CD4-positive, alpha-beta T cell treated with Interleukin-4 for 4 hours (primary cell): ENCODE measurements at places on chromosomes 1 and 21.

DNA sequence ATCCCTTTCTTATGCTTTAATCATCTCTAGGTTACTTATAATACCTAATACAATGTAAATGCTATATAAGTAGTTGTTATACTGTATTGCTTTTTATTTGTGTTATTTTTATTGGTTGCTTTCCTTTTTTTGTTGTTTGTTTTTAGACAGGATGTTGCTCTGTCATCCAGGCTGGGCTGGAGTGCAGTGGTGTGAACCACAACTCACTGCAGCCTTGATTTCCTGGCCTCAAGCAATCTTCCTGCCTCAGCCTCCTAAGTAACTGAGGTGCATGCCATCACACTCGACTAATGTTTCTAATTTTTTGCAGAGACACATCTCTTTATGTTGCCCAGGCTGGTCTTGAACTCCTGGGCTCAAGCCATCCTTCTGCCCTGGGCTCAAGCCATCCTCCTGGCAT, 26.9 kb downstream of the KRTAP19-8 start:
- peak; percentile 48 for DNase-seq

- no peak for DNase-seq
Measured at GRCh38 chr1:193443886-193444285, 257.5 kb upstream of the B3GALT2 start.

DNA sequence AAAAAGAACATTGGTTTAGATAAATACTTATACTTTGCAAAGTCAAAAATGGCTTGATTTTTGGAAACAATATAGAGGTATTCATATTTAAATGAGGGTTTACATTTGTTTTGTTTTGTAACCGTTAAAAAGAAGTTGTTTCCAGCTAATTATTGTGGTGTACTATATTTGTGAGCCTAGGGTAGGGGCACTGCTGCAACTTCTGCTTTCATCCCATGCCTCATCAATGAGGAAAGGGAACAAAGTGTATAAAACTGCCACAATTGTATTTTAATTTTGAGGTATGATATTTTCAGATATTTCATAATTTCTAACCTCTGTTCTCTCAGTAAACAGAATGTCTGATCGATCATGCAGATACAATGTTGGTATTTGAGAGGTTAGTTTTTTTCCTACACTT, 65.3 kb upstream of the SAMD13 start:
- DNase-seq: no peak

DNA sequence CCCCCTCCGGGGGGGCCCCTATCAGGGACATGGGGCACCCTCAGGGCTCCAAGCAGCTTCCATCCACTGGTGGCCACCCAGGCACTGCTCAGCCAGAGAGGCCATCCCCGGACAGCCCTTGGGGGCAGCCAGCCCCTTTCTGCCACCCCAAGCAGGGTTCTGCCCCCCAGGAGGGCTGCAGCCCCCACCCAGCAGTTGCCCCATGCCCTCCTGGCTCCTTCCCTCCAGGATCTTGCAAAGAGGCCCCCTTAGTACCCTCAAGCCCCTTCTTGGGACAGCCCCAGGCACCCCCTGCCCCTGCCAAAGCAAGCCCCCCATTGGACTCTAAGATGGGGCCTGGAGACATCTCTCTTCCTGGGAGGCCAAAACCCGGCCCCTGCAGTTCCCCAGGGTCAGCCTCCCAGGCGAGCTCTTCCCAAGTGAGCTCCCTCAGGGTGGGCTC, 34.9 kb downstream of the TRIM11 start:
- no peak for DNase-seq

DNA sequence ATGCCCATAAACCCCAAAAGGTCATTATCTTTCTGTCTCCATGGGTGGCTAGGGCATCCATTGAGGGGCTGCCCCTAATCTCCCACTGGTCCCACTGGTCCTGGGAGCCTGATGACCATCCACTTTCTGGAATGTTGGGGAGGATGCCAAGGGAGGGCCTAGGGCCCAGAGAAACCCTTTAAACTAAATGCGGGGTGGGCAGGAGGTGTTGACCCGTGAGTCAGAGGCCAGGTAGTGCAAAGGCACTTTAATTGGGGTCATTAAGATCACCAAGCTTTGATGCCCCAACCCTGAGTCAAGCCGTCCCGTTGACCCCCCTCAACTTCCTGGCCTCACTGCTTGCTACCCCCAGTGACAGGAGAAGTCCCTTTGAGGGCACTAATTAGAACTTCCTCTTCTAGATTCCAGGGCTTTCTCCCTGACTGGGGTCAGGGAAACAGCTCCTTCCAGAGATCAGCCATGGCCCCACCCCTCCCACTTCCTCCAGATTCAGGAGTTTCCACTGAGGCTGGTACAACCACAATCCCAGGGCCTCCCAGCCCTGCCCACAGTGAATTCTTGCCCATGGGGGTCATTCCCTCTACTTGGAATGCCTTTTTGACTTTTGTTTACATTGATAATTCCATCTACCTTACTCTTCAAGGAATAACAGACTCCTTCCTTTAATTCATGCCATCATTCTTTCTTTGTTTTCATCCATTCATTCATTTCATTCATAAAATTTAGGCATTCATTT, 15.5 kb upstream of the SERINC2 start:
- DNase-seq: no peak

- DNase-seq: no peak
Measured at GRCh38 chr1:232937741-232938375, 12.6 kb upstream of the NTPCR start.

DNA sequence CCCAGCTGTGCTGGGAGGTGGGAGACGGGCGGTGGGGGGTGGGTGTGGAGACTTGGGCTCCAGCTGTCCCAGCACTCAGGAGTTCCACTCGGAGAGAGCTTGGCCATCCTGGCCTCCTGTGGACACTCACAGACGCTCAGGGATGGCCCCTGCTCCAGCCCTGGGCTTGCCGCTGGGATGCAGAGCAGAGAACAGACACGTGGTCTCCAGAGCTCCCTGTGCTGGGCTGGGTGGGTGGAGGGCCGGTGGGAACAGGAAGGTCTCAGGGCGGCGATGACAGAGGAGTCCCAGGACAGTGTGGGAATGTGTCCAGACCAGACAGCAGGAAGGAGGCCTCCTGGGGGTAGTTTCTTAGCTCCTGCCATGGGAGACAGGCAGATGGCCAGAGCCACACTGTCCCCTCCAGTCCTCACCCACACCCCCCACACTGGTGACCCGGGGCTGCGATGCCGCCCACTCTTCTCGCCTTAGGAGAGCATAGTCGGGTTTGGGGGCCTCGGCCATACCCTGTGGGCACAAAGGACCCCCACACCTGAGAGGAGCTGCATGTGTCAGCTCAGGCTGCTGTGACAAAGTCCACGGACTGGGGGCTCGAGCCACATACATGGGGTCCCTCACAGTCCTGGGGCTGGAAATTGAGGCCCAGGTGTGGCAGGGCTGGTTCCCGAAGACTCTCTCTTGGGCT, 2.0 kb downstream of the KRTAP10-9 start:
- DNase-seq: no peak

- no peak for DNase-seq
Measured at GRCh38 chr1:19325958-19326747, 14.0 kb downstream of the SLC66A1 start.

DNA sequence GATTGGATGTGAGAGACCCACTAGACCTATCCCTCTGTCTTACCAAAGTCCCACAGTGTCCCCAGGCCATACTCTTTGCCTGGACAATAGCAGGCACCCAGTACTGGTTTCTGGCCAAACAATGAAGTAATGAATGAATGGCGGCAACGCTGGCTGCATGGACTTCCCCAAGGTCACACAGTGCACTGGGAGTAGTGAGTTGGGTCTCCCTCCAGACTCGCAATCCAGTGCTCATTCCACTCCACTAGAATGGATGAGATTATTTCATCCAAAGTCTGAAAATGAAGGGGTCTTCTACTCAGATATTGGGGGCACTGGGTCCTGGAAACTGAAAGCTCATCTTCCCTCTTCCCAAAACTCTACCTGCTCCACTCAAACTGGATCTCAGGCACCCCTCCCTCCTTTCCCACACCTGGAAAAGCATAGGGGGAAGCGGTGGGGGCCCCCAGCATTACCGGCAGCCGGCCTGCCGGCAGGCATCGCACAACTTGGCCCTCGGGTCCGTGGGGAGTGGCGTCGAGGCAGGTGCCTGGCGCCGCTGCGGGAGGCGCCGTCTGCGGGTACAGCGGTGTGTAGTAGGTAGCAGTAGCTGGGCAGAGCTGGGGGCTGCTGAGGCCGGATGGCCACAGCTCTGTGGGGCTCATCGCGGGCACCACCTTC, 816 bp downstream of the E2F2 start:
- DNase-seq: no peak

- no peak for DNase-seq
Measured at GRCh38 chr1:244896550-244896949, 32.2 kb upstream of the HNRNPU start.

DNA sequence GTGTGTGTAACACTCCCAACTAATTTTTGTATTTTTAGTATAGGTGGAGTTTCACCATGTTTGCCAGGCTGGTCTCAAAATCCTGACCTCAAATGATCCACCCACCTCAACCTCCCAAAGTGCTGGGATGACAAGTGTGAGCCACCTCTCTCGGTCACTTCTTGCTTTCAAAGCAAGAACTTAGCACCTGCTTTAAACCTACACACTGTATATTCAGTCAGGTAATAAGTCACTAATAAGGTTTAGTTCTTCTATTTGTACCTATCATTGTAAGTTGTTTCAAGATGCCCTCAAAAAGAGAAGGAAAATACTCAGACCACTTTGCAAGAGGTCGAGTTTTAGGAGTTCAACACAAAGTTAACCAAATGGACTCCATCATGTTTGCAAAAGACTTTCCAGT, 431.3 kb downstream of the MRPL39 start:
- DNase-seq: no peak

- no peak for DNase-seq
Measured at GRCh38 chr1:204968951-204969350, 74.1 kb upstream of the CNTN2 start.

DNA sequence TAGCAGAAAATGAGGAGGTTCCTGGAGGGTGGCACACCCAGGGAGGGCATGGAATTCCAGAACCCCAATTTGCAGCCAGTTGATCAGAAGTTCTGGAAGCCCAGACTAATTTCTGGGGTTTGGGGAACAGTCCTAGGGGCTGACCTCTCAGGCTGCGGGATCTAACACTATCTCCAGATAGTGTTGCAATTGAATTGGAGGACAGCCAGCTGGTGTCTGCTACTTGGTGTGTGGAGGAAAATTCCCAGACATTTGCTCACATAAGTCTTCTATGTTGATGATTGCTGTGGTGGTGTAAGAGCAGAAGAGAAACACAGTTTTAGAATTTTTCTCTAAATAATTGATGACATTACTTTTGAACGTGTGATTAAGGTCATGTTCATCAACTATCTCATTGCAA, 154.3 kb upstream of the RNPC3 start:
- DNase-seq: no peak

DNA sequence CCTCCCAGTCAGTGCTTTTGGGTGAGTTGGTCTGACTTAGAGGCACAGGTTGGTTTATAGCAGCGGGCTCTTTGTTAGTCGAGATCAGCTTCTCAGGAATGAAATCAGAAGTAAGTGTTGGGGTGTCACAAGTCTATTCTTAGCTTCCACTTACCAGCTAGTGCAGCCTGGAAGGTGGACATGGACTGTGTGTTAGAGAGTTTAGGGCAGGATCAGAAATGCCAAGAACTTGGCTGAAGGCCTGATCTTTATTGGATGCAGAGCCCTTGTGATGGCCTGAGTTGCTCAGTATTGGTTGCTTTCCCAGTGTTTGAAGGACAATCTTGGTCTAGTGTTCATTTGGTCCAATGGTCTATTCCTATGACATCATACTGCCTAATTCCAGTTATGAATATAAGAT, 377.0 kb upstream of the USP24 start:
- DNase-seq: no peak

- DNase-seq: no peak
Measured at GRCh38 chr1:10051656-10052055, 18.9 kb downstream of the UBE4B start.

DNA sequence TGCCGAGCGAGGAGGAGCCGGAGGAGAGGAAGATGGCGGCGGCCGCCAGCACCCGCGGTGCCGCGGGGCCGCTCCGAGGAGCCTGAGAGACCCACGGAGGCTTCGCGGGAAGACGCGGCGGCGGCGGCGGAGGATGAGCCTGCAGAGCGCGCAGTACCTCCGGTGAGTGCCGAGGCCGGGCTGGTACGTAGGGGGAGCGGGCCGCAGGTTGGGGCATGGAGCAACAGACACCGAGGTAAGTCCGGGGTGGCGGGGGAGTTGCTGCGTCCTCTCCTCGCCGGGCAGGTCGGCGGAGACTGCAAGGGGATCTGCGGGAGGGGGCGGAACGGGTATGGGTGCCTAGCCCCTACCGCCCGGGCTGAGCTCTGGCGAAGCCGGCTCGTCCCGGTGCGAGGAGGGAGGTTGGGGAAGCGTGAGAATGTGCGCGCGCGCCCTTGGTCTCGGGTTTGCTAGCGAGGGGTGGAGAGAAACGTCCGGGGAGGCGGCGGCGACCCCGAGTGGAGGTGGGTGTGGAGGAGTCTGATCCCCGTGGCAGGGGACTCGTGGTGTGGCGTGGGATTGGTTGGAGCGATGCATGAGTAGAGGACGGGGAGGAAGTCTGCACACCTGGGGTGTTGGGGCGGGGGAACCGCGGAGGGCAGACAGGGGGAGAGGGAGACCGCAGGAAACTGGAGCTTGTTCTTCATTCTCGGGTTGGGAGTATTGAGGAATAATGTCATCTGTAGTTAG, at the start of gene SMG7:
SMG7 (plus strand) TSS at position 12 of the 729 bp plus-strand sequence; CDS start at position 134, 122 bp downstream.
- peak; percentile 48 for DNase-seq

DNA sequence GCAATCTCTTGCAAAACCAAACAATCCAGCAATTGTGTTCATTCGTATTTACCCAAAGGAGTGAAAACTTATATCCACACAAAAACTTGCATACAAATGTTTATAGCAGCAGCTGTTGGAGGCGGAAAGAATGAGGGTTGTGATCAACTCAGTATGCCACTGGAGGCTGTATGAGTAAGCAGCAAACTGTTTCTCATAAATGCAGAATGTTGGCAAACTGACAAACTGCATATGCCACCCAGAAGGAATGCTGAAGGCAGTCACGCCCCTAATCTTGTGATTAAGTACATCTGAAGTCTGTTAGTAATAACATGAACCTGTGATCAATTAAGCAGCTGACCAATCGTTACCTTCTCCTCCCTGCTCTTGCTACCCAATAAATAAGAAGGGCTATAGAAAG, 60.5 kb upstream of the CR2 start:
- no peak for DNase-seq

DNA sequence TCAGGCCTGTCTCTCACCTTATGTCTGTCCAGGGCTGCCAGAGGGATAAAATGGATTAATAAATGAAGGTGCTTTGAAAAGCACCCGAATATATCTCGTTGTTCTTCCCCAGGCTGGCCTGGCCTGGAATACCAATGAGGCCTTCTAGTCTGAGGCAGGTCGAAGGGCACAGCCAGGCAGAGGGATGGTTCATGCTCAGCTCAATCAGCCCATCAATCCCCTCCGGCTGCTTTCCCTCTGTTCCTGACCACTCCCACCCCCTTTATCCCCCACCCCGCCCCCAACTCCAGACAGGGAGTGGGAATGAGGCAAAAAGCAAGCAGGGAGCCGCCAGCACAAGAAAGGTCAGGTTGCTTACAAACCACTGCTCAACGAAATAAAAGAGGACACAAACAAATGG, 40.0 kb upstream of the PRELP start:
- DNase-seq: no peak

- DNase-seq: no peak
Measured at GRCh38 chr1:248758352-248758751, 2.8 kb upstream of the LYPD8 start.

- no peak for DNase-seq
Measured at GRCh38 chr21:44761011-44761729, 40.5 kb downstream of the UBE2G2 start.
